ENCODE measurements at places on chromosomes 12 and 14. TPM values are rescaled to one million over a fixed set of nuclear protein-coding genes. Genes with fewer than 3 reads are reported as not detected.

The SERPINA9 gene
- not detected for polyA plus RNA-seq

The WNT1 gene
- polyA plus RNA-seq, result not detected

The KRT74 gene
- not detected for polyA plus RNA-seq

The AQP6 gene
- not detected for polyA plus RNA-seq

The HNRNPA1 gene
- polyA plus RNA-seq, result 1,479 TPM

The FOXG1 gene
- polyA plus RNA-seq, result 0.07 TPM

- DNase-seq, result no peak
Observed at GRCh38 chr12:114926341-114926740, 242.4 kb upstream of the TBX3 start.

DNA sequence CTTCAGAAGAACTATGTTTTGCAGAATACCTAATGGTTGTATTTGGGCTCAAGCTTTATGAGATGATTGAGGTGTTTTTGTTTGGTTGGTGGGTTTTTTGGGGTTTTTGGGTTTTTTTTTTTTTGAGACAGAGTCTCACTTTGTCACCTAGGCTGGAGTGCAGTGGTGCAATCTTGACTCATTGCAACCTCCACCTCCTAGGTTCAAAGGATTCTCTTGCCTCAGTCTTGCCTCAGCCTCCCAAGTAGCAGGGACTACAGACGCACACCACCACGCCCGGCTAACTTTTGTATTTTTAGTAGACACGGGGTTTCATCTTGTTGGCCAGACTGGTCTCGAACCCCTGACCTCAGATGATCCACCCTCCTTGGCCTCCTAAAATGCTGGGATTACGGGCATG lies 39.6 kb downstream of the ARL1 start:
- DNase-seq, result no peak

DNA sequence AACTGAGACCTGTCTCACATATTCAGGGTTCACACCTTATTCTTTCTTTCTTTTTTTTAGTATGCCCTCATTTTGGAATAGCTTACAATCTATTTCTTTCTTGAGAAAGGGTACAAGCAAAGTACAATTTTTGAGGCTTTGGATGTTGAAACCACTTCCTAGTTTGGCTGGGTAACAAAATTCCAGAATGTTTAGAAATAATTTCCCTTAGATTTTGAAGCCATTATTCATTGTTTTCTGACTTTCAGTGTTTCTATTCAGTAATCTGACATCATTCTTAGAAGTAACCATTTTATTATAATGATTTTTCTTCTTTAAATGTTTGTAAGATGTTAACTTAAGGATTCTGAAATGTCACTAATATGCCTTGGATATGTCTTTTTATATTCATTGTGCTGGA lies 28.2 kb downstream of the ST8SIA1 start:
- no peak for DNase-seq

DNA sequence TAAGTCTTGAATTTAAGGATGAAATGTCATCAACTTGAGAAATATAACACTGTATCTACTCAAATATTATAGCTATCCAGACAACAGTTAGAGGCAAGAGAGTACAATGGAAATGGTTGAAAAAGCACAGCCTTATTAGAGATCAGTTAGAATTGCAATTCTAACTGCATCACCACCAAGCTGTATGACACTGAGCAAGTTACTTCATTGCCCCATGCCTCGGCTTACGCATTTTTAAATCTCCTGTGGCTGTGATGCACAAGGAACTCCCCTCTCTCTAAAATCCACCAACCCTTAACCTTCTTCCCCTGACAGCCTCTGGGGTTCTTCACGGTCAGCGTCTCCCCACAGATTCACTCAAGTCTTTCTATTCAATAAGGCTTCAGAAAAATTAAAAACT lies 75.1 kb downstream of the MED13L start:
- no peak for DNase-seq

- no peak for DNase-seq
Observed at GRCh38 chr12:119749666-119750065, 81.7 kb downstream of the PRKAB1 start.

DNA sequence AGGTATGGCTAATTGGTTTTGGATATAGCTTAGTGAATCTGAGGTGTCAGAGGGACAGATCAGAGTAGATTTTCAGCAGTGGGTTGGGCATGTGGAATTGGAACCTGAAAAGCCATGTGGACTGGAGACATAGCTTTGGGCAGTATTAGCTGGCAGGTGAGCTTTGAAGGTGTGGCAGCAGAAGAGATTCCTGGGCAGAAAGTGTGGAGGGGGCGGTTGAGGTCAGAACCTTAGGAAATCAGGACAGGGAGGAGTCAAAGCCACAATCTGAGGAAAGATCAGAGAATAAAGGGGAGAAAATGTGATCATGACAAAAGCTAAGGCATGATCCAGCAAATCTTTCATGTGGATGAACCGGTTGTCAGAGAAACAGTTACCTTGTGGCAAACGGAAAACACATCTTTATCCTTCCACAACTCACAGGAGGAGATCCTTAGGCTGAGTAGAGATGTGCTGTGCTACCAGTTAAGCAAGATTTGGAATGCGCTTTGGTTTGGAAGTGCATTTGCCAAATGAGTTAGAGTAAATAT lies 56.4 kb downstream of the PTGER2 start:
- no peak for DNase-seq

GRCh38 chr12:52306731-52307130 lies 14.5 kb downstream of the KRT83 start:
- no peak for DNase-seq

DNA sequence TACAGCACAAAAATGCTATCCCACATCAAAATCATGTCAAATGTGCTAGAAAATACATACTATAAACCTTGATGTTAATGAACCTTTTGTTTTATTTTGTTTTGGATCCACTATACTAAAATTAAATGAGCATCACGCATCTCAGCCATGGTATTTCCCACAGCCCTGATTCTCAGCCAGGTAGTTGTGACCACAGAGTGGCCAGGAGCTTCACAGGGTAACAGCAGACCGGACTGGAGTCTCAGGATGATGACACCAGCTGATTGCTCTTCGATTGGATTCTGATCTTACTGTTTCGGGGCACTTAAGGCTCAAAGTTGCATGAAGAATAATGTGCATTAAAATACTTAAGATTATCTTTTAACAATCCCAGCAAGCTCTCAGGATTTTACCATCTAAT lies 134.8 kb downstream of the FOXN3 start:
- DNase-seq, result no peak

DNA sequence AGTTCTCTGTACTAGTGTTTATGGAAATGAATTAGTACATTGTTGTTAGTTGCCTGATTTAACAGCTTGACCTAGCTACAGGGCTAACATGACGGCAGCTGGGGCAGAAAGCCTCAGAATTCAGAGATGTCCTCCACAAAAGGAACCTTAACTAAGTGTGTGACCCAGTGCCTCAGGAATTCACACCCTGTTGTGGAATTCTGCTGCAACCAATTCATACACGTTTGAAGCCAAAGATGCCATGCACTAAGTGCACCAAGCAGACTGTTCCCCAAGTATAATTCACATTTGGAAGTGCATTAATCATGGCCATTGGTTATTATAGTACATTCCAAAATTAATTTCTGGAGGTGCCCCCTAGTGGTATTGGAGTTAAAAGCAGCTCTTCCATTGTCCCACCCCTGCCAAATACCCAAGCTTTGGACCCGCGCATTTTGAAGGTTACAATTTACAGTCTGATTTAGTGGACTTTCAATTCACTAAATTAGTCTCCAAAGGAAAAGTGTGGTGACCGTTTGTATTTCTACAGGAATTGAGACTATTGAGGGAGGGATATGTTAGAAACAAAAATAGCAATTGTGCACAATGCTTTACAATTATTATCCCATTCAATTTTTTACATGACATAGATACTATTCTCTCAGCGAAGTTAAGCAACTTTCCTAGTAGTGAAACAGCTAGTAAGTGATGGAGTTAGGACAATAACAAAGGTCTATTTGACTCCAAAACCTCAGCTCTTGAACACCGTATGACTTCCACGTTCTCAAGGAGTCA lies 85.9 kb downstream of the PAX9 start:
- peak; percentile 32 for DNase-seq

All from A549 (cell line).